Thymus (tissue), 14 donors: ENCODE measurements at places on chromosomes 11 and 22. TPM values are rescaled to one million over a fixed set of nuclear protein-coding genes. Genes with fewer than 3 reads are reported as not detected.

Gene UCP3
- total RNA-seq = 0.90 TPM

Gene RFPL1
- 0.05 TPM for total RNA-seq

DNA sequence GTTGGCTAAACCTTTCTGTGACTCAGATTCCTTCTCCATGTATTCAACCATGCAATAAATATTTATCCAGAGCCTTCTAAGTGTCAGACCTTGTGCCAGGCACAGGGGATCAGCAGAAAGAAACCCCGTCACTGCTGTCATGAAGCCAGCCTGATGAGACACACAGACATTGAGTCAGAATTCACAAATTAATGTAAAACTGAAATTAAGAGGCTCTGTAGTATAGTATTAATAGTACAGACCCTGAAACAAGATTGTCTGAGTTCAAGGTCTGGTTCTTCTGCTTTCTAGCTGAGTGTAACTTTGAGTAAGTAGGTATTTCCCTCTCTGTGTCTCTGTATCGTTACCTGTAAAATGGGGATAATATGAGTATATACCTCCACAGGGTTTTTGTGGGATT, 46.9 kb downstream of the ME3 start:
- H3K36me3 ChIP-seq = no peaks in the 10 kb centered on the region
- H3K4me1 ChIP-seq = no peaks in the 10 kb centered on the region
- no peak overlapping the region for H3K4me3 ChIP-seq
- H3K27ac ChIP-seq = no peak overlapping the region

DNA sequence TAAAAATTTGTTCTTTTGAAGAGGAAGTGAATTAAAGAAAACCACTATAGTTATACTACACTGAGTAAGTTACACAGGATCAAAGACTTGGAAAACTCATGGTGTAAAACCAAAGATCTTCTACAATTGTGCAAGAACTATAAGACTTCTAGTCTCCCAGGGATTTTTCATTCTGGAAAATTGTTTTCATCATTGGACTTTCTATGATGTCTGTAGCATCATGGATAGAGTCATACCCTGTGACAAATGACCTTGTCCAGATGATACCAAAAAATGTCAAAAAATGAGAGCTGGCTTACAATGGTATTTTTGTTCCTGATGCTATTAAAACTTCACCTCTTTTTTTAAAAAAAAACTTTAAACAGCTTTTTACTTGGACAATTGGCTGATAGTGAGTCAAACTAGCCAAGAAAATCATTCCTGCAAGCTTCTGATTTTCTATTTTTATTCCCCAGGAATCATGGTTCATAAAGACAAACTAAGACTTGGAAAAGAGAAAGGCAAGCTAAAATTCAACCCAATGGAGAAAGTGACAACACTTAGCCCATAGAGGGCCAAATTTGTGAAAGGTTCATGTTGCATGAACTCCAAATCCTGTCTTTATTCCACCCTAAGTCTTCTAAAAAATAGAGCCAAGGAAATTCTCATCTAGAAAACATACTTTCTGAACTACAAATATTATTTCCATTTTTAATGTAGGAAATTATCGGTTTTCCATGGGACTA, 30.7 kb downstream of the ME3 start:
- DNase-seq = no peak
- H3K27me3 ChIP-seq = no peaks in the 10 kb centered on the region
- no peak overlapping the region for H3K27ac ChIP-seq
- H3K36me3 ChIP-seq = no peaks in the 10 kb centered on the region
- H3K4me3 ChIP-seq = no peak overlapping the region

DNA sequence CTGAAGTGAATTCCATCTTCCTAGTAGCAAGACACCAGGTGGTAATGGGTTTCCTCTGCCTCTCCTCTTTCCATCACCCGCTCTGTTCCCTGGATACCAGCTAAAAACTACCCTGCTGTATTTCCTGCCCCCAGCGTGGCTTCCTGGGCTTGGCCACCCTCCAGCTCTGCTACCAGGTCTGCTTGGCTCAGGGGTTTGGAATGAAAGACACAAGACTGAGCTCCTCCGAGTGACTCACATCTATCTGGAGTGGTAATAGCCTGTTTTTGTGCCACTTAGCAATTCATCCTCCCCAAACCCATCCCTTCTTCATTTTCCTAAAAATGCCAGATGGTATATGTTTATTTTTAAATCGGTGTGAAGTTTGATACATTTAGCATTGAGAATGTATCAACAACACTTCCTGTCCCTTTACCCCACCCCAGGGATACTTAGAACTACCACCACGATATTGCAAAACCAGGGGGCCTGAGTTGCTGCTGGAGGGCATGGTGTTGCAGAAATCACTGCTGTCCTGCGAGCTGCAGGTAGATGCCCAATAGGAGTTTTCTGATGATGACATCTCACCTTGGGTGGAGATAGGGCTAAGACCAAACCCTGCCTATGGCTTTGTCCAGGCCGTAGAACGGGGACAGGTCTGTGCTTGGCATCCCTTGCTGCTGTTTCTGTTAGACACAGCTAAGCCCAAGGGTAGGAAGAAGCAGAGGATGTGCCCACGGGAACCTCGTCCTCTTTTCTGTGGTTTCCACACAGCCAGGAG, 7.5 kb upstream of the MICAL3 start:
- no peaks in the 10 kb centered on the region for H3K36me3 ChIP-seq
- no peaks in the 10 kb centered on the region for H3K4me1 ChIP-seq
- no peaks in the 10 kb centered on the region for H3K27me3 ChIP-seq
- no peak overlapping the region for H3K4me3 ChIP-seq

- H3K36me3 ChIP-seq = peaks cover 93% of the 10 kb centered on the region
- H3K27ac ChIP-seq = peak overlapping the region; percentile 87
- DNase-seq = no peak
- no peaks in the 10 kb centered on the region for H3K27me3 ChIP-seq
- peaks cover 17% of the 10 kb centered on the region for H3K4me1 ChIP-seq
Measured at GRCh38 chr22:40290516-40290915, 55.8 kb upstream of the ADSL start.

GRCh38 chr11:134632347-134633119, 220.5 kb upstream of the B3GAT1 start:
- no peaks in the 10 kb centered on the region for H3K36me3 ChIP-seq
- no peak overlapping the region for H3K27ac ChIP-seq
- peaks cover under 1% of the 10 kb centered on the region for H3K4me1 ChIP-seq
- no peak overlapping the region for H3K4me3 ChIP-seq
- H3K27me3 ChIP-seq = no peaks in the 10 kb centered on the region

DNA sequence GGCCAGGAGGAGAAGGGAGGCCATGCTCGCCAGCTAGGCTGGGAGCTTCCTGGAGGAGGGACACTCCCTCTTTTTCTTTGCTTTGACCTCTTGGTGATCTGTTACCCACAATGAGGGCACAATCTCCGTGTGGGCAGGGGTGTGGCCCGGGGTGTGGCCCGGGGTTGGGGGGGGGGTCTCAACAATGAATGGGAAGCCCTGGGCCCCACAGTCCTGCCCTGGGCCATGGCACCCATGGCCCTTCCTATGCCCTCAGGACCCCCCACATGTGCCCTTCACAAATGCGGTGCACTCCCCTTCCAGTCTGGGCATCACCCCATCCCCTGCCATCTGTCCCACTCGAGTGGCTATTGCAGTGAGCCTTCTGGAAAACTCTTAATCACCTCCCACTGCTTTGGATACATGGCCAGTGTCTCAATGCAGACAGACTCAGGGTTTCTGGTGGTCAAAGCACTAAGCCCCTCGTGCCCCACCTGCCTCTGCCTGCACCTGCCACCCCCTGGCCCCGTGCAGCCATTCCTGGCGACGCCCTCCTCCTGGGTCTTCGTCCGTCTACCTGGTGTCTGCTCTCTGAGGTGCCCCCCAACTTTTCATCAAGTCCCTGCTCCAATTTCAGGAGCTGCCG, 611.3 kb downstream of the TBC1D22A start:
- DNase-seq = no peak
- H3K36me3 ChIP-seq = no peaks in the 10 kb centered on the region
- H3K27me3 ChIP-seq = no peaks in the 10 kb centered on the region

GRCh38 chr11:119361056-119361787, 14.7 kb upstream of the MFRP start:
- DNase-seq = no peak
- no peak overlapping the region for H3K4me3 ChIP-seq
- H3K27ac ChIP-seq = peak overlapping the region; percentile 1
- peaks cover 78% of the 10 kb centered on the region for H3K27me3 ChIP-seq
